MM.1S (cell line): ENCODE measurements at places on chromosomes 5 and 9.

DNA sequence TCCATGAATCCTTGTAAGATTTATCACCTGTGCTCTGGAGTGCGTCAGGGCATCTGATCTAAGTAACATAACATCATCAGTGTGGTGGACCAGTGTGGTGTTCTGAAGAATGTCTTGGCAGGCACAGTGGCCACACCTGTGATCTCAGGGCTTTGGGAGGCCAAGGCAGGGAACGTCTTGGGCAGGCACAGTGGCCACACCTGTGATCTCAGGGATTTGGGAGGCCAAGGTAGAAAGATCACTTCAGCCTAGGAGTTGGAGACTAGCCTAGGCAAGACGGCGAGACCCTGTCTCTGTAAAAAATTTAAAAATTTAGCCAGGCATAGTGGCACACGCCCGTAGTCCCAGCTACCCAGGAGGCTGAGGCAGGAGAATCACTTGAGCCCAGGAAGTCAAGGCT lies 185.5 kb downstream of the CACNA1B start:
- DNase-seq, result no peak

DNA sequence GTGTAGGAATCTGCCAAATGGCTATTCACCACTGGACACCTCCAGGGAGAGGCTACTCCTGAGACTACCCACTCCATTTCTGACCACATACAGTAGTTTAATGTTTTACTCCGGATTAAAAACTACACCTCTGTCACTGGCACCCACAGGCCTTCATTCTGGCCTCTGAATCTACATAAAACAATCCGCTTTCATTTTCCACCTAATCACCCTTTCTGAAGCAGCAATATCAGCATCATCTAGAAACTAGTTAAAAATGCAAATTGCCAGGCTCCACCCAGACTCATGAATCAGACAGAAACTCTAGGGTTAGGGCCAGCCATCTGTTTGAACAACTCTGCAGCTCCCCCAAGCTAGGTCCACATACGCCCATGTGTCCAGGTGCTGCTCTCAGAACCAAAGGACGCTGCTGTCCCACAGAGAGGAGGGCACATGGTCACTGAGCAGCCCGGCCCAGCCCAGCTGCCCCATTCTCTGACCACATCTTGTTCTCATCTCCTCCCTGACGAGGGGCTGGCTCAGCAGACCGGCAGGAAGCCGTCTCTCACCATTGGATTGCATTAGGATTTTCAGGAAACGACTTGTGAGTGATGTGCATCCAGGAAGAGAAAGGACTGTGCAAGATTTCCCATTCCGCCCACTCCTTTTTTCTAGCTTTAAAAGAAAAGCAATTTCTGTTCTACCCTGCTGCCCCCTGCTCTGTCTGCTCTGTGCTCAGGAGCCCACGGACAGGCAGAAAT lies 34.7 kb downstream of the ADAM19 start:
- peak; percentile 79 for DNase-seq

GRCh38 chr5:28862860-28863196 lies 1824.4 kb upstream of the CDH9 start:
- DNase-seq, result no peak

DNA sequence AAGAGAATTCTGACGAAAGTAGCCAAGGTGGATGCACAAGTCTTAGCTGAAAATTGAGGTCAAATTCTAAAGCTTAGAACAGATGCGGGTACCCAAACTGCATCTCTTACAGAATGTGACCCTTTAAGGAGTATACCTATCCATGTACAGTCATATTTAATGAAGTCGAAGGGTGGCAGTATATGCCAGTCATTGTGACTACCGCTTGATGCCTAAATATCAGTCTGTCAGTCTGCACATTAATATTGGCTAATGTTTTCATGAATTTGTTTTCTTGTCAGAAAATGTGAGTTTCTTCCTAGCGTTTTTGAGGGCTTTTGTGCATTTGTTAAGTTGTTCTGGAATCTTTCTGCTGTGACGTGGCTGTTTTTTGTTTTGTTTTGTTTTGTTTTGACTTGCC lies 264.5 kb upstream of the ELAVL2 start:
- DNase-seq, result no peak

- DNase-seq, result no peak
Measured at GRCh38 chr5:141363952-141364660, at the start of gene PCDHGA5. TSS of gene PCDHGA5 (plus strand) at chr5:141364162. CDS start at chr5:141364331, 169 bp downstream.
